Right atrium auricular region (tissue), 2 donors: ENCODE measurements at places on chromosomes 12 and 14. TPM values are rescaled to one million over a fixed set of nuclear protein-coding genes. Genes with fewer than 3 reads are reported as not detected.

C2CD5 gene
- total RNA-seq = 15.1 TPM

TMEM253 gene
- not detected for total RNA-seq

- H3K4me1 ChIP-seq = no peaks in the 10 kb centered on the region
- H3K4me3 ChIP-seq = no peak overlapping the region
- no peak overlapping the region for H3K27ac ChIP-seq
- no peaks in the 10 kb centered on the region for H3K27me3 ChIP-seq
- H3K36me3 ChIP-seq = no peaks in the 10 kb centered on the region
- no peak for DNase-seq
Measured at GRCh38 chr14:42319996-42320395, 713.3 kb downstream of the LRFN5 start.

DNA sequence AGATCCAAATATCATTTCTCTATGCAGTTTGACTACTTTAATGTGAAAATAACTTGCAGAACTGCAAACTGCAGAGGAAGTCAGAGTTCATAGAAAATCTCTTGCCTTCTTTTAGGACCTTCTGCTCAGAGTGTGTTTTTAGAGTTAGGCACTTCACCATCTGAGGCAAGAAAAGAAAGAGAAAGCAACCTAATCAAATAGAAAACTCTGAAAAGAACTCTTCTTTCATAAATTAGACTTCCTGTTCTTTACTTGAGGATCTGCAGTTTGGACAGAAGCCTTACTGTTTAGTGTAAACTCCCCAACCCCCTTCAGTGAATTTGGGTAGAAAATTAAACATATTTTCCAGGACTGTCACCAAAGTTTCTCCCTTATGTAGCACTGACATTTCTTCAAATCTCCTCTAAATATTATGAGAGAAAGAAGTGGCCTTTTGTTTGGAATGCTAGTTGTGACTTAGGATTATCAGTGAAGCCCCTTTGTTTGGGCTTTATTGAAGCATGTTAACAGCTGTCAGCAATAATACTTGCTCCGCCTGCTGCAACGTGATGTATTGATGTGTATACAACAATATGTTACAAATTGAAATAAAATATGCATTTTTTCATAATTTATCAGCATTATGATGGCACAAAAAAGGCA, 99.5 kb downstream of the PDZRN4 start:
- H3K27ac ChIP-seq = no peak overlapping the region
- H3K4me1 ChIP-seq = no peaks in the 10 kb centered on the region
- DNase-seq = no peak

TCL1A gene
- 0.71 TPM for total RNA-seq

SYNE3 gene
- 13.2 TPM for total RNA-seq

DNA sequence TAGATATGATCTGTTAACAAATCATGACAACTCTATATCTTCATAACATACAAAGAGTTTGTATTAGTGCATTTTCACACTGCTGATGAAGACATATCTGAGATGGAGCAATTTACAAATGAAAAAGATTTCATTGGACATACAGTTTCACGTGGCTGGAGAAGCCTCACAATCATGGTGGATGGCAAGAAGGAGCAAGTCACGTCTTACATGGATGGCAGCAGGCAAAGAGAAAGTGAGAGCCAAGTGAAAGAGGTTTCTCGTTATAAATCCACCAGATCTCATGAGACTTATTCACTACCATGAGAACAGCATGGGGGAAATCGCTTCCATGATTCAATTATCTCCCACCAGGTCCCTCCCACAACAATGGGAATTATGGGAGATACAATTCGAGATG, 157.6 kb downstream of the DUSP6 start:
- H3K4me1 ChIP-seq = no peaks in the 10 kb centered on the region
- H3K36me3 ChIP-seq = no peaks in the 10 kb centered on the region
- no peak overlapping the region for H3K27ac ChIP-seq
- no peak for DNase-seq
- no peaks in the 10 kb centered on the region for H3K27me3 ChIP-seq

DNA sequence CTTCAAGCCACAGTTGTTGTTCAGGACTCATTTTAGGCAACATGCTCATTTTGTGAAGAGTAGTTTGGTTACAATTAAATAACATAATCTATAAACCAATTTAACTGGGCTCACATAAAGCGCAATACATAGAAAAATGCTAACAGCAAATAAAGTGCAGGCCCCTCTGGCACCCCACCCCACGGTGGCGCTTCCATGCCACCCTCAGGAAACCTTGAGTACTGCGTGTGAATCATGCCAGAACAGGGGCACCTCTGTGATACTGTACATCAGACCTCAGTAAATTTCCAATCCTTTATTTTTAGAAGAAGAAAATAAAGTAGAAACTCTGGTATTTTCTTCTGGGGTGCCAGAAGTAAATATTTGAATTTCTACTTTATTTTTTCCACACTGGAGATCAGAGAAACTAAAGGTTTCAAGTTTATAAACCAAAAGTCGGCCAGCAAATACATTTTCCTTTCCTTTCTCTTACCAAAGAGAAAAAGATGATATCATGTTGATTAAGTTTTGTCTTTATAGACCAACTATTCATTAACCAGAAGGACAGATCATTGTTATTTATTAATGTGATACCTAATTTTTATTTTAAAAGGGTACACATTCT, 316.8 kb downstream of the PAWR start:
- H3K4me3 ChIP-seq = no peak overlapping the region
- no peak overlapping the region for H3K27ac ChIP-seq
- no peaks in the 10 kb centered on the region for H3K27me3 ChIP-seq
- H3K4me1 ChIP-seq = no peaks in the 10 kb centered on the region
- no peaks in the 10 kb centered on the region for H3K36me3 ChIP-seq
- DNase-seq = no peak

ANG gene
- total RNA-seq = 4.4 TPM

PIWIL1 gene
- not detected for total RNA-seq

SYCP3 gene
- not detected for total RNA-seq

LMO3 gene
- total RNA-seq = 12.4 TPM

CAPZA3 gene
- not detected for total RNA-seq

- H3K27me3 ChIP-seq = no peaks in the 10 kb centered on the region
- peaks cover 51% of the 10 kb centered on the region for H3K4me1 ChIP-seq
- H3K27ac ChIP-seq = no peak overlapping the region
- H3K36me3 ChIP-seq = peaks cover 5% of the 10 kb centered on the region
- DNase-seq = no peak
Measured at GRCh38 chr14:49637534-49638078, 2.6 kb upstream of the DNAAF2 start.

DNA sequence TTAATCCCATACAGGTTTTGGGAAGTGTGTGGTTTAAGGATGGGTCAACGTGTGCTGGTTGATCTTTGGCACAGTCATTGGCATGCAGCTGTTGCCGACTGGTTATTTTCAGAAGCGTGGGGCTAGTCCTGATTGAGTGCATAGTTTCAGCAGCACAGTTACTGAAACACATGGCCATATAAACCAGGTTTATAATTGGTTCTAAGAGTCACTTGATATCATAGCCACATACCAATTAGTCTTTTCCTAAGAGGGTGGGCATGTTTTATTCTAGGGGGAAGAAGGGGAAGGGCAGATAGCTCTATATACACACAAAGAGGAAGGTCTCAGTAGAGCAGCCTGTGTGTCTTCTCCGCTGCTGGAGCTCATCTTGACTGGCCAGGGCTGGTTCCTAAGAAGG, 11.0 kb upstream of the RPS6KL1 start:
- DNase-seq = no peak
- no peak overlapping the region for H3K4me3 ChIP-seq
- no peaks in the 10 kb centered on the region for H3K4me1 ChIP-seq
- no peak overlapping the region for H3K27ac ChIP-seq
- no peaks in the 10 kb centered on the region for H3K36me3 ChIP-seq

GRCh38 chr14:45891417-45892080, 638.5 kb upstream of the MIS18BP1 start:
- no peak overlapping the region for H3K27ac ChIP-seq
- H3K4me3 ChIP-seq = no peak overlapping the region
- DNase-seq = no peak
- no peaks in the 10 kb centered on the region for H3K4me1 ChIP-seq

OVCH1 gene
- total RNA-seq = 0.19 TPM

RD3L gene
- total RNA-seq = 7.6 TPM

- peak overlapping the region; percentile 45 for H3K4me3 ChIP-seq
- no peaks in the 10 kb centered on the region for H3K36me3 ChIP-seq
- peaks cover 7% of the 10 kb centered on the region for H3K4me1 ChIP-seq
- H3K27ac ChIP-seq = no peak overlapping the region
Measured at GRCh38 chr14:61811882-61812346, 49.7 kb downstream of the SNAPC1 start.

CACNA2D4 gene
- 4.1 TPM for total RNA-seq

DNA sequence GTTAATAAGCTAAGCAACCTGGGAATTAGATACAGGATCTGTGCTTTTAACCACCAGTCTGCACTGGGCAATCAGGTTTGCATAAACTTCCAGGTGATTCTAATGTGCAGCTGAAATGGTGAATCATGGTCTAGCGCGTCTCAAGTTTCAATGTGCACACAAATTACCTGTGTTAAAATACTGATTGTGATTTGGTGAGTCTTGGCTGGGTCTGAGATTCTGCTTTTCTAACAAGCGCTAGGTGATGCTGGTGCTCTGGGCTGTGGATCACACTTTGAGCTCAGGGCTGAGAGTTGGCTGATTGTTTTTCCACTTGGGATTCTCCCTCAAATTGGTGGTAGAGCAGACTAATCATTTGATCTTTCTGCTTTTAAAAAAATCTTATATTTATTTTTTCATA, 124.8 kb downstream of the C12orf75 start:
- H3K36me3 ChIP-seq = no peaks in the 10 kb centered on the region
- no peak for DNase-seq
- no peaks in the 10 kb centered on the region for H3K4me1 ChIP-seq
- H3K27ac ChIP-seq = no peak overlapping the region
- no peak overlapping the region for H3K4me3 ChIP-seq
- no peaks in the 10 kb centered on the region for H3K27me3 ChIP-seq

DNA sequence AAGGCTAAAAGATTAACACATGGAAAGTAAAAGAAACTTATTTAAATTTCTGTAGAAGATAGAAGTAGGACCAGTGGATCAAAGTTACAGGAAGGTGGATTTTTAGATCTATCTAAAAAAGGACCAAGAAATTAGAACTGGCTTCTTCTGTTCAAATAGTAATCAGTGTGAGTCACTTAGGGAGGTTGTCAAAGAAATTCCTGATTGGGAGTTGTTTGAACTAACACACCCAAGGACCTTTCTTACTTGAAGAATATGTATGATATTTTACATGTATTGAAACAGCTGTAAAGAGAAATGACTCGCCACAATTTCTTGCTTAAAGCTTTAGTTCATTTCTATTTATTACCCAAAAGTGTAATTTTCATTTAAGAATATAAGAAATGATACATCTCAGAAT, 256.9 kb downstream of the RAD51B start:
- no peaks in the 10 kb centered on the region for H3K27me3 ChIP-seq
- H3K36me3 ChIP-seq = no peaks in the 10 kb centered on the region
- no peak overlapping the region for H3K4me3 ChIP-seq
- H3K4me1 ChIP-seq = no peaks in the 10 kb centered on the region

- no peaks in the 10 kb centered on the region for H3K4me1 ChIP-seq
- no peak overlapping the region for H3K4me3 ChIP-seq
- no peak overlapping the region for H3K27ac ChIP-seq
Measured at GRCh38 chr14:100975671-100976070, 72.1 kb upstream of the RTL1 start.

HOXC4 gene
- not detected for total RNA-seq

RPL10L gene
- total RNA-seq = not detected

DNA sequence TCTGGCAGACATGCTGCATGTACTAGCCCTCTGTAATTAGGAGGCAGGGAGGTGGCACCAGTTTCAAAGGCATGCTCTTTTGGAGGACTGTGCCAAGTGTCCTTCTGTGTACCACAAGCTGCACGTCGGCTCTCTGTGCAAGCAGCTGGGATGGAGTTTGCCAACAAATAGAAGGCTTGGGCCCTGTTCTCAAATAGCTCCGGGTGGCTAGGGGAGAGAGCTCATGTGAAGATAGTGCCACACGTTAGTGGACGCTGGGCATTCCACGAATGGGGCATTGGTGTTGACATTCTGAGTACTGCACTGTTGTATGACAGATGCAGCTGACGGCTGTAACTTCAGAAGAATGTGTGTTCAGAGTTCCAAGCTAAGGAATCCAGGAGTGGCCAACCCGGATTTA, 4.4 kb downstream of the AACS start:
- H3K36me3 ChIP-seq = no peaks in the 10 kb centered on the region
- H3K27me3 ChIP-seq = no peaks in the 10 kb centered on the region
- H3K4me3 ChIP-seq = no peak overlapping the region
- no peak for DNase-seq
- peak overlapping the region; percentile 19 for H3K27ac ChIP-seq

GALNT9 gene
- 4.0 TPM for total RNA-seq

C12orf56 gene
- not detected for total RNA-seq

ANKRD33 gene
- not detected for total RNA-seq

TAS2R50 gene
- total RNA-seq = not detected

PLEKHD1 gene
- total RNA-seq = not detected

PZP gene
- total RNA-seq = not detected

DNA sequence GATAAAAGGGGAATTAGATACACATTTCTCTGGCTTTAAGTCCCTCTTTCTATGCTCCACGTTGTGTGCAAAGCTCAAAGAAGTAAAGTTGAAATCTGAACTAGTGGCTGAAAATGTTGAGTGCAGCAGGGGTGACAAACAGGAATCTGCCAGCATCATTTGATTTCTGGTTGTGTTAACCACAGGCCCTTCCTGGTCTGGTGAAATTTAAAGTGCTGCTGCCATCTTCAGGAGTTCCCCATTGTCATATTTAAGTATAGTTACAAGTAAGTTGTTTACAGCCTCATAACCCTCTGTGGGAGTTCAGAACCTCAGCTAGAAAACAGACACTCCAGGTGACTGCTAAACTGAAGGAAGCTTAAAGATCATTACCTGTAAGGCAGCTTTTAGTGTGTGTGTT, 90.9 kb upstream of the CCDC196 start:
- H3K27me3 ChIP-seq = no peaks in the 10 kb centered on the region
- no peak for DNase-seq
- H3K4me1 ChIP-seq = no peaks in the 10 kb centered on the region
- no peaks in the 10 kb centered on the region for H3K36me3 ChIP-seq

GRCh38 chr12:65962921-65963861, 138.9 kb downstream of the HMGA2 start:
- H3K27me3 ChIP-seq = no peaks in the 10 kb centered on the region
- H3K4me1 ChIP-seq = no peaks in the 10 kb centered on the region

DNA sequence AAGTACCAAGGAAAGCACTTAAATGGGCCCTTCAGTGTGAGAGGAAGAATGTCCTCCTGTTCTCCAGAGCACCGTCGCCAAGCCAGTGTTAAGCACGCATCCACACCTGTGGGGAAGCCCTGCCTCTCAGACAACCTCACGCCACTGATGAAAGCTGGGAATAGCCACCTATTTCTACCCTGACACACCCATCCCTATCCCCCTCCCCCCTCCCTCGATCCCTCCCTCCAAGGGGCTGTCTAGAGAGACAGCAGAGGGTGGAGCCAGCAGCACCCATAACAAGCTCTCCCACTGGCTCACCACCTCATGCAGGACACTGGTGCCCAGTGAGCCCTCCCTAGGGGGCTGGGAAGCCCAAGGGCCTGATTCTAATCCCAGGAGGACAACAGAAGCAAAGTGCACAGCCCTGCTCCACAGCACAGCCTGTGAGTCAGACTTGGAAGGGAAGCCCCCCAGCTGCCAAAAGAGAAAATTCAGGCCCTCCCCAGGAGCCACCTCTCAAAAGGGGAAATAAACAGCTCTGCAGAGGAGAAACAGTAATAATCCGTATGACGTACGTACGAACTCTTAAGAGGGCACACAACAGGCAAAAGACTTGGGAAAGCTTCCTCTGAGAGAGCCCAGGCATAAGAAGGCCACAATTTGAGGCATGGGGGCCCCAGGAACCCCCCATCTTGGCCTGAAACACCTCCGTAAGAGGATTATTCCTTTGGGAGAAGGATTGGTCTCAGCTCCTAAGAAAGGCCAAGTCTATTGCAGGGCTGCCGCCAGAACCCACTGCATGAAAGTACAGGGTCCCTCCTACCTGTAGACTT, 7.8 kb downstream of the PITPNM2 start:
- no peaks in the 10 kb centered on the region for H3K4me1 ChIP-seq
- no peaks in the 10 kb centered on the region for H3K27me3 ChIP-seq
- no peak for DNase-seq
- H3K4me3 ChIP-seq = no peak overlapping the region

TEAD4 gene
- 41.5 TPM for total RNA-seq
